ENCODE measurements at places on chromosomes 3 and 15. TPM values are rescaled to one million over a fixed set of nuclear protein-coding genes. Genes with fewer than 3 reads are reported as not detected.

DNA sequence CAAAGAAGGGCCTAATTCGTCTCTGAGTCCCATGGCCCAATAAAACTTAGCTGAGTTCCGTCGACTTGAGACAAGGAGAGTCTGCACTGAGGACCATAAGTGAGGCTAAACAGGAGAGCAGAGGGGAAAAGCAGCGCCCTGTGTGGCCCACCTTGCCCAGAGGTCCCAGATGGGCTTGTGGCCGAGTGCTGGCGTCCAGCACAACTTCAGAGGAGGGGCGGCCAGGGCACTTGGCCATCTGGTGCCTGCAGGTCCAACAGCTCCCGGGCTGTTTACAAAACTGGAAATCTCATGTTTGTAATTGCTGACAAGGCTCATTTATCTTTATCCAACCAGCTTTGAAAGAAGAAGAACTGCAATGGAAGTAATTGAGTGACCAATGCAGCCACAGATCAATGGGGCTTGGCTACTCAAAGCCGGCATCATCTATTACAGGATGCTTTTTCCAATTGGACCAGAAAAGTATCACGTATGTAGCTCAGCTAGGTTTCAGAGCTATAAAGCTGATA, 306.3 kb downstream of the OCA2 start:
- H3K36me3 ChIP-seq, result no peaks in the 10 kb centered on the region
- DNase-seq, result no peak
- no peaks in the 10 kb centered on the region for H3K27me3 ChIP-seq
- no peak overlapping the region for H3K27ac ChIP-seq

DNA sequence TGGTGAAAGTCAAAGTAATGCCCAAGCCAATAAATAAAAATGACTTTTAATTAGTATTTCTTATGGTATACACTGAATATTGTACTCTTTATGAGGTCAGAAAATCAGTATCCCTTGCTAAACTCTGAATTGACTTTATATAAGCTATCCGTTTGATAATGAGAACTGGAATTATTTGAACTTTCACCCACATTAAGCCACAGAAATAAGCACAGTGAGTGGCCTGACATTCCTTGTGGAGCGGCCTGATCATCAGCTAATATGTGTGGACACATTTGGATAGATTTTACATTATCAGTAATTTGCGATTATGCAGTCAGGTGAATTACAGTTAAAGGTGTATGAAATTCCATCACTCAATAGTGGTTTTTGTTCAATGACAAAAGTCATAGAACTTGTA, 136.0 kb upstream of the CBLB start:
- H3K4me3 ChIP-seq, result no peak overlapping the region
- DNase-seq, result no peak
- no peaks in the 10 kb centered on the region for H3K36me3 ChIP-seq
- H3K27ac ChIP-seq, result no peak overlapping the region

DNA sequence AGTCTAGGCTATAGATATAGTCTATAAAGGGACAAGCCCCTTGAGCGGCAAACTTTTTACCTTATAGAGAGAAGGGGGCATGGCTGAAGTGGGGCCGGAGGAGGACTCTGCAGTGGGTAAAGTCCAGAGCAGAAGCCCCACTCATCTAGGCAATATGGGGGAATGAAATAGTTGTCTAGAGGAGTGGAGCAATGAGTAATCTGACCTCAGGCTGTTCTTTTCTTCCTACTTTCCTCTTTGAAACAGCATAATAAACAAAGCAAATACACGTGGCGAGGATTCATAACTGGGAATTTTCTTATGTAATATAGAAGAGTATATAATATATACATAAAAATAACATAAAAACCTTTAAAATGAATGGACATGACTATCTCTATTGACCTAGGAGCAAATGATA, 546.4 kb upstream of the ZNF385D start:
- no peak for DNase-seq
- H3K27me3 ChIP-seq, result no peaks in the 10 kb centered on the region
- H3K4me3 ChIP-seq, result no peak overlapping the region
- no peaks in the 10 kb centered on the region for H3K4me1 ChIP-seq

GRCh38 chr15:55654561-55655031, 66.5 kb upstream of the PYGO1 start:
- H3K27ac ChIP-seq, result no peak overlapping the region
- no peaks in the 10 kb centered on the region for H3K27me3 ChIP-seq
- H3K4me1 ChIP-seq, result no peaks in the 10 kb centered on the region

- peaks cover 8% of the 10 kb centered on the region for H3K36me3 ChIP-seq
- H3K27me3 ChIP-seq, result no peaks in the 10 kb centered on the region
- H3K27ac ChIP-seq, result no peak overlapping the region
- no peak overlapping the region for H3K4me3 ChIP-seq
Measured at GRCh38 chr3:197525706-197526105, 30.1 kb downstream of the BDH1 start.

GRCh38 chr3:138395865-138396751, 38.3 kb upstream of the ESYT3 start:
- no peaks in the 10 kb centered on the region for H3K27me3 ChIP-seq
- no peaks in the 10 kb centered on the region for H3K4me1 ChIP-seq
- H3K4me3 ChIP-seq, result no peak overlapping the region
- H3K27ac ChIP-seq, result no peak overlapping the region
- H3K36me3 ChIP-seq, result no peaks in the 10 kb centered on the region
- DNase-seq, result no peak

DNA sequence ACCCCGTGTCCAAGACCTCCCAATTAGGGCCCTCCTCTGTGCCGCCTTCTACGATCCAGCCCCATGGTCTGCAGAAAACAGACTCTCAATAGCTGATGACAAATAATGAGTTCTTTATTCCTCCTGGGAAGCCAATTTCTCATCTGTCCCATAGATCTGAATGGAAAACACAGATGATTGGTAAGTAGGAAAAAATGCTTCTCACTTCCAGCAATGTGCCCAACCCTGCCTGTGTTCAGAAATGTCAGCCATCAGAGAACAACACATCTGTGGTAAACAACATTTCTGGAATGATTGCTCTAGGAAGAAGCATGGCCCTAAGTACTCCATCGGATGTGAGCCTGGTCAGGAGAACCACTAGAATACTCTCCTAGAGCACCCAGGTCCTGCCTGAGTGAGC, 240.5 kb upstream of the HES1 start:
- H3K4me3 ChIP-seq, result no peak overlapping the region
- H3K36me3 ChIP-seq, result no peaks in the 10 kb centered on the region
- no peaks in the 10 kb centered on the region for H3K27me3 ChIP-seq
- no peak for DNase-seq
- H3K27ac ChIP-seq, result no peak overlapping the region
- no peaks in the 10 kb centered on the region for H3K4me1 ChIP-seq

GRCh38 chr15:76340198-76340802, 3.7 kb downstream of the ISL2 start:
- peak overlapping the region; percentile 11 for H3K4me3 ChIP-seq
- no peak overlapping the region for H3K27ac ChIP-seq
- no peak for DNase-seq
- no peaks in the 10 kb centered on the region for H3K36me3 ChIP-seq
- peaks cover 70% of the 10 kb centered on the region for H3K27me3 ChIP-seq
- H3K4me1 ChIP-seq, result peaks cover 81% of the 10 kb centered on the region

- peaks cover 14% of the 10 kb centered on the region for H3K36me3 ChIP-seq
- H3K27me3 ChIP-seq, result no peaks in the 10 kb centered on the region
- H3K4me1 ChIP-seq, result peaks cover 28% of the 10 kb centered on the region
Measured at GRCh38 chr15:64694816-64695215, 80.6 kb downstream of the RBPMS2 start.

DNA sequence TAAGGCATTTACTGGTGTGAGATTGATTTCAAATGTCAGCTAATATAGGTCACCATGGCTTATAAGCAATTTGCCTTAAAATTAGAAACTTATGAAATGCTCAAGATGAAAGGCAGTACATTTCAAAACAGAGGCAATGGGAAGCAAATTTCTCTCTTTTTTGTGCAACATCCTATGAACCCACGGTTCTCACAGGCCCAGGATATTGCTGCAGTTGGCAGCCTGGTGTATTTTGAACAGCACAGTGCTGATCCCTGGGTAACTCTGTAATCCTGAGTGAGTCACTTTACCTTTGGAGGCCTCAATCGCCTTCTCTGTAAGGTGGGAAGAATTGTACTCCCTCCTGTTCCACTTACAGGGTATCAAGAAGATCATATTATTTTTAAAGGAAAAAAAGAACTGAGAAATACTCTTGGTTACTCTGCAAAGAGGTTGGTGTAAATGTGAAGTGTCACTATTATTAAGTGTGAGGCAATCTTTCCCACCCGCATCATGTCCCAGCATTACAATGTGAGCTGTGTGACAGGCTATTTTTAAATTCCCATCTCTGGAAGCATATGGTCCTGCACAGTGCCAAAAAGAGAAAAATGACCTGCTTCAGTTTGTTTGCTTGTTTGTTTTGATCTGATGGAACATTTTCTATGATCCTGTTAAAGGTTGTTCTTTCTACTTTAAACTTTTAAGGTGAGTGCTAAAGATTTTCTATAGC, 190.1 kb upstream of the LPP start:
- H3K27me3 ChIP-seq, result no peaks in the 10 kb centered on the region
- no peak for DNase-seq
- peaks cover 26% of the 10 kb centered on the region for H3K4me1 ChIP-seq
- H3K27ac ChIP-seq, result no peak overlapping the region
- no peak overlapping the region for H3K4me3 ChIP-seq

GRCh38 chr15:81338170-81339007, 14.4 kb upstream of the STARD5 start:
- H3K36me3 ChIP-seq, result no peaks in the 10 kb centered on the region
- H3K27ac ChIP-seq, result no peak overlapping the region
- no peaks in the 10 kb centered on the region for H3K27me3 ChIP-seq
- H3K4me1 ChIP-seq, result no peaks in the 10 kb centered on the region

DNA sequence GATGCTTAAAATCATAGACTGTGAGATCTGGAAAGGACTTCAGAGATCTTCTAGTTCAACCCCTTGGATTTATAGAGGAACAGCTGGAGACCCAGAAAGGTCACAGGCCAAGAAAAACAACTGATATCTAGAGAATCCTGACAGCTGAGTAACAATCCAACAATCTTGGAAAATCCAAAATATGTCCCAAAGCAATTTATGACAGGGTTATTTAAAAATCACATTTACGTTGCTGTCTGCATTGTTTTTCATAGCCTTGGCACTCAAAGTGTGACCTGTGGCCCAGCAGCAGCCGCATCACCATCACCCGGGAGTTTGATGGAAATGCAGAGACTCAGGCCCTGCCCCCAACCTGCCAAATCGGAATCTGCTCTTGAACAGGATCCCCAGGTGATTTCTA, 78.8 kb downstream of the FBN1 start:
- DNase-seq, result no peak
- H3K27ac ChIP-seq, result no peak overlapping the region
- no peaks in the 10 kb centered on the region for H3K27me3 ChIP-seq
- no peaks in the 10 kb centered on the region for H3K4me1 ChIP-seq
- H3K4me3 ChIP-seq, result no peak overlapping the region

DNA sequence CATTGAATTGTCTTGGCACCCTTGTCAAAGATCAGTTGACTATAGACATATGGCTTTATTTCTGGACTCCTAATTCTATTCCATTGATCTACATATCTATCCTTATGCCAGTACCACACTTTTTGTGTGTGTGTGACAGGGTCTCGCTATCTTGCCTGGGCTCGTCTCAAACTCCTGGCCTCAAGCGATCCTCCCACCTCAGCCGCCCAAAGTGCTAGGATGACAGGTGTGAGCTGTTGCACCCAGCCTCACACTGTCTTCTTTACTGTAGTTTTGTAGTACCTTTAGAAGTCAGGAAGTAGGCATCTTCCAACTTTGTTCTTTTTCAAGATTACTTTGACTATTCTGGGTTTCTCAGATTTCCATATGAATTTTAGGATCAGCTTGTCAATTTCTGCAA, 24.3 kb downstream of the CDAN1 start:
- H3K27ac ChIP-seq, result no peak overlapping the region
- H3K4me1 ChIP-seq, result no peaks in the 10 kb centered on the region
- no peak overlapping the region for H3K4me3 ChIP-seq
- no peaks in the 10 kb centered on the region for H3K27me3 ChIP-seq
- no peak for DNase-seq
- H3K36me3 ChIP-seq, result no peaks in the 10 kb centered on the region

DNA sequence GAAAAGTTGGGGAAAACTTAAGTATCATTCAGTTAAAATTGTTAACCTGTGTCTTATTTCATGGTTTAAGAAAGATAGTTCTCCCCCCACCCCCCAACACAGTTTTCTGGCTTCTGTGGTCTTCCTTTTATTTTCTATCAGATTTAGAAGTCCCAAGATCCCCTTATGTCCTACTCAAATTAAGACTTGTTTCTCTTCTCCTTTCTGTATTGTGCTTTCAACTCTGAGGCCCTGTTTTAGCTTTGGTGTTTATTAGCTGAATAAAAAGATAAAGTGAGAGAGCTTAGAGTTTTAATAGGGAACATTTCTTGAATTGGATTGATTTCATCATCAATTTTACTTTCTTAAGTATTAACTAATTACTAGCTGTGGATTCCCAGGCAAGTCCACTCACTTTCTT, 62.6 kb downstream of the AKAP13 start:
- H3K36me3 ChIP-seq, result no peaks in the 10 kb centered on the region
- H3K4me3 ChIP-seq, result no peak overlapping the region
- DNase-seq, result no peak
- peaks cover 42% of the 10 kb centered on the region for H3K4me1 ChIP-seq
- no peak overlapping the region for H3K27ac ChIP-seq

CACNA1D gene
- total RNA-seq, result not detected

CTXND1 gene
- not detected for total RNA-seq

CCR2 gene
- total RNA-seq, result 16.3 TPM

SPCS1 gene
- 94.7 TPM for total RNA-seq

GNAT1 gene
- total RNA-seq, result not detected

LRRC2 gene
- 1.0 TPM for total RNA-seq

SLC9A9 gene
- total RNA-seq, result 34.8 TPM
